ENCODE measurements at places on chromosomes 12 and 14.
A peak's percentile ranks its signal among the peaks of the same experiment; 100 is the strongest.

DNA sequence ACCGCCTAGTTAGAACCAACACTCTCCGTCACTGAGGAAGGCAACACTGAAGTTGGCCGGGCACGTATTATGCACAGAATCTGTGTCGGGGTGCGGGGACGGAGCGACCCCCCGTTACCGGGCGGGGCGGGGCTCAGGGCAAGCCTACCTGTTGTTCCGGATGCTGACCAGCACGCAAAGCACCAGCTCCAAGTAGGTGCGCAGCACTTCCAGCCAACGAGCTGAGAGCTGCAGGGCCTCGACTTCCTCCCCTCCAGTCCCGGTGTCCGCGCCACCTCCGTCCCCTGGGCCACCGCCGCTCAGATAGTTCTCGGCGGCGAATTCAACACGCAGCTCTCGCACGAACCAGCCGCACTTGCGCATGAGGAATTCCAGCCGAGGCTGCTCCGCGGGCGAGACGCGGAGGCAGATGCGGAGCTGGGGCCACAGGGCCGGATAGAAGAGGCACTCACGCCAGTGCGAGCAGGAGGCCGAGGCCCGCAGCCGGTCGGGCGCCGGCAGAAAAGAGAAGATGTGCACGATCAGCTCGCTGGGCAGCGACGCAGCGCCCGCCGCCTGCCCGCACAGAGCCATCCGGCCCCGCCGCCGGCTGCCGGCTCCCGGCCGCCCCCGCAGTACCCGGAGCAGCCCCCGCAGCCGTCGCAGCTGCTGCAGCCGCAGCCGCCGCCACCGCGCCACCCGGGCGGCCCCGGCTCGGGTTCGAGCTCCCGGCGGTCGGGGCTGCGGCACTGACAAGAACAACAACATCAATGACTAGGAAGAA lies 636 bp downstream of the FBXO33 start:
- peak; percentile 11 for DNase-seq

- peak; percentile 78 for DNase-seq
Observed at GRCh38 chr12:117854339-117855012, 114.3 kb downstream of the KSR2 start.

DNA sequence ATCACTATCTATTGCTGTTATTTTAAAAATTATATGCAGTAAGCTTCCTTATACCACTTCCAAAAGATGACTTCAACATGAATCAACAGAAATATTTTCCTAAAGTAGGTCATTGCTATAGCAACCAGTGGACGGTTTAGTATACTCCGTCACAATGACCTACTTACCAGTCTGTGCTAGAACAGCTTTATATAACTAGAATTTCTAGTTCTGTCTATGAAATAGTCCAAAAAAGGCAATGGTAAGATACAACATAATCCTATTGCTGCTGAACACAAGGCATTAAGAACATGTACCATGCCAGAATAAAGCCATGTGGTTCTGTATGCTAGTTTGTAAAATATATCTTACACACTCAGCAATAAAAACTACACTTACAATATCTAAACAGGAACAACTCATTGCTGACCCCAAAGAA lies 40.7 kb upstream of the MTERF2 start:
- no peak for DNase-seq

GRCh38 chr14:63423381-63423780 lies 104.6 kb upstream of the GPHB5 start:
- DNase-seq: no peak

DNA sequence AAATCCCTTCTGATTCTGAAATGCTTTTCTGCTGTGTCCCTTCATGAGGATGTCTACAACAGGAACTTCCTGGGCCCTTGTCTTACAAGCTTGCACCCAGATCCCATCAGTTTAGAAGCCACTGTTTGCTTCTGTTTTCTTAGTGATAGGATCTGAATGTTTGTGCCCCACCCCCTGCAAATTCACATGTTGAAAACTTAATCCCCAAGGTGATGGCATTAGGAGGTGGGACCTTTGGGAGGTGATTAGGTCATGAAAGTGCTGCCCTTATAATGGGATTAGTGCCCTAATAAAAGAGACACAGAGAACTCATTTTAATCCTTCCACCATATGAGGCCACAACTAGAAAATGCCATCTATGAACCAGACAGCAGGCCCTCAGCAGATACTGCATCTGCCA lies 36.0 kb upstream of the GNPNAT1 start:
- DNase-seq: no peak

GRCh38 chr14:102885737-102886447 lies 36.6 kb upstream of the AMN start:
- no peak for DNase-seq

DNA sequence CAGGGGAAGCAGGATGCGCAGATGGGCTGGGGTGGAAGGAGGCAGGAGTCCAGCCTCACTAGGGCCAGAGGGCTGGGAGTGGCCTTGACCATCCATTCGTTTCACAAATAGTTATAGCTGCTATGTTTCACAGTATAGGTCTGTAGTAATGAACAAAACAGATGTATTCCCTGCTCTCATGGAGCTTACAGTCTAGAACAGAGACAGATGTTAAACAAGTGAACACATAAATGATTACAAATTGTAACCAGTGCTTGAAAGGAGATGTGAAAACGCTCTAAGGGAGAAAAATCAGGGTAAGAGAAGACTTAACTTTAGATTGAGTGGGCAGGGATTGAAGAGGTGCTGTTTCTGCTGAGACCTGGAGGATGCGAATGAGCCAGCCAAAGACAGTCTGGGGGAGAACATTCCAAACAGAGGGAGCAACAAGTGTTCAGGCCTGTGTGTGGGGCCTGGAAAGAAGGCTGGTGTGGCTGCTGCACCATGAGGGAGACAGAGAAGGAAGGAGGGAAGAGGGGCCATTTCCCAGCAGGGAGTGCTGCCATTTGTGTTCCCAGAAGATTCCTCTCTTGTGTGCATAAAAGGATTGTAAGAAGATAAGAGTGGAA lies 14.6 kb downstream of the CFAP251 start:
- DNase-seq: no peak

DNA sequence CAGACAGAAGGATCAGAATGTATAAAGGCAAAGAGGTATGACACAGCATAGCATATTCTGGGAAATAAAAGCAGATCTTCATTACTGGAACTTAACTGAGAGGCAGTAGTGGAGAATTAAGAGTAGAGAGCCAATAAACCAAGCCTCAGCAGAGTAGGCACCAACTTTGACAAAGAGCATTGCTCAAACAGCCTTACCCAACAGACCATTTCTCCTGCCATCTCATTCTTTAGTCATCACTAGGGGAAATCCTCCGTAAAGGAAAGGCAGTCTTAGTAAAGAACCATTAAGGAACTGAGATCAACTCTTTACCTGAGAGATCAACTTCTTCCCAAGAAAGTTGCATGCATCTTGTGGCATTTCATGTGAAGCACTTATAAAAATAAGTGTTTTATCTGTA lies 36.6 kb downstream of the SENP1 start:
- no peak for DNase-seq

DNA sequence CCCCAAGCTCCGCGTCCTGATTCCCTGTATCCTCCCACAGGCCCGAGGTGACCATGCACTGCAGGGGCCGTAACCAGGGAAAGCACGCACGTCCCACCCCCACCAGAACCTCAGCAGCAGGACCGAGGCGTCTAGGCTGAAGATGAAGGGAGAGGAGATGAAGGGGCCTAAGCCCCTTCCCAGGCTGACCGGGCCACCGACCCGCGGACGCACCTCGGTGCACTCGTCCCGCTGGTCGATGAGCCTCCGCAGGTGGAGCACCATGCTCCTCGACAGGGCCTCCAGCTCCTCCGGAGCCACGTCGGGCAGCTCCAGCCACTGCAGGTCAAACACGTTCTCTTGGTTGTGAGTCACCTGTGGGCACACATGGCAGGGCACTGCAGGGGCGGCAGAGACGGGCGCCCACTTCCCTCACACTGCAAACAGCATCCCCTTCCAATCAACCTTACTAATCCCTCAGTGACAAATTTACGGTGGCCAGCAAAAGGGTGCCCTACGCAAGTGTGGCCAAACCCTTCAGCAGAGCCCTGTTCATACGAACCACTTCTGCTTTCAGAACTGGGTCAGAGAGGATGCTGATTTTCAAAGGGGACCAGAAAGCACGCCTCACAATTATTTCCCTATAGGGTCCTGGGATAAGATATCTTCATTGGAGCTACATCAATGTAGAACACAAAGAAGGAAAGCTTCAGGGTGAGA lies 77.8 kb downstream of the CCDC88C start:
- DNase-seq: no peak

DNA sequence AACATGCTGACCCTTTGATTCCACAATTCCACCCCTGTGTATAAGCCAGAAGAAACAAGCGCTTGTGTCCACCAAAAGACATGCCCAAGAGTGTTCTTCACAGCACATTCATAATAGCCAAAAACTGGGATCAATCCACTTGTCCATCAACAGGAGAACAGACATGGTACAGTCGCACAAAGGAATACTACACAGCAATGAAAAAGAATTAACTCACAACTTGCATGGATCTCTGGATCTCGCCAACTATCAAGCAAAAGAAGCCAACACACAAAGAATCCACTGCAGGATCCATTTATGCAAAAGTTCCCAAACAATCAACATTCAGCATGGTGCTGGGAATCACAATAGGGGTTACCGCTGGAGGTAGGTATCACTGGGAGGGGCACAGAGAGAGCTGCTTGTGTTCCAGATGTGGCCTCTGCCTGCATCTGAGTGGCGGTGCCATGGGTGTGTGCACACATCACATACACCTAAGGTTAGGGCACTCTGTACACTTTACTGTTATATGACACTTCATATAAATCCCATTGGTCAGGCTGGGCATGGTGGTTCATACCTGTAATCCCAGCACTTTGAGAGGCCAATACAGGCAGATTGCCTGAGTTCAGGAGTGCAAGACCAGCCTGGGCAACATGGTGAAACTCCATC lies 30.9 kb downstream of the CLMN start:
- no peak for DNase-seq

DNA sequence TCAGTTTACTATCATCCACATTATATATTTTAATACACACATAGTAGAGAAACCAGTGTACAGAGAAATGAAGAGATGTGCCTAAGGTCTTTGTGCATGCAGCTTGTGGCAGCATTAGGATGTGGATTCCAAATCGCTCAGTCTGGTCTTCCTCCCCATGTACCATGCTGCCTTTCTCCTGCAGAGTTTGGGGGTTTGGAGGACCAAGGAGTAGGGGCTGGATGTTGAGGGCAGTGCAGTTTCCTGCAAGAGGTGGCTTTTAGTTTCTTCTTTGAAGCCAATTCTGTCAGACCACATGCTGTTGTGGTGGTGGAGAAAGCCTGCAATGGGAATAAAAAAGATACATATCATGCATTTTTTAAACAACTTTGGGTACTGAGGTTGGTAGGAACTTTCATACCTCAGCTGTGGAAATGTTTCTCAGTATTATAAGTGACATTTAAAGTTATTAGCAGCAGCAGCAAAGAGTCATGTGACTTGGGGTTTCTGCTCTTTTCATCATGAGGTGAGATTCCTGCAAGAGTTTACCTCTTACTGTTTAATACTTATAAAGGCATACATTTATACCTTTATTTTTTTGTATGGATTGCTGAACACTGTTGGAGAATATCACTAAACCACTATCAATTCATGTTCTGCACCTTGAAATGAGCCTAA lies 34.4 kb downstream of the TESPA1 start:
- DNase-seq: no peak

DNA sequence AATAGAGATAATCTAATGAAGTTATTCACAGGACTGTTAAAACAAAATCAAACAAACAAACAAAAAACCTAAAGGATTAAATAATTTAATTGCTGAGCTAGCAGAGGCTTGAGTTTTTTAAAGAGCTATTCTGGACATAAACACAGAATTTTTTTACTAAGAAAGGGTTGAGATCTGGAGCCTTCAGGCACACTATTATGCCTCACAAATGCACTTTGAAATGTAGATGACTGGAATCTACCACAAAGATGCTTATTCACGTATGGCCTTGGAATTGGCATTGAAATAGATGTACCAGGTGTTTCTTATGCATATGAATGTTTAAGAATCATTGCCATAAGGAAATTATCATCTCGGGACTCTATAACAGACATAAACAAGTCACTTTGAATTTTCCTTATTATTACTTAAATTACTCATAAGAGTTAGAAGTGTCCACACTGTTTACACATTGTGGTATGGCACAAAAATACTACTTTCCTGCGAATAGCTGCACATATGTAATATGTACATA lies 21.6 kb downstream of the PUS7L start:
- DNase-seq: no peak

DNA sequence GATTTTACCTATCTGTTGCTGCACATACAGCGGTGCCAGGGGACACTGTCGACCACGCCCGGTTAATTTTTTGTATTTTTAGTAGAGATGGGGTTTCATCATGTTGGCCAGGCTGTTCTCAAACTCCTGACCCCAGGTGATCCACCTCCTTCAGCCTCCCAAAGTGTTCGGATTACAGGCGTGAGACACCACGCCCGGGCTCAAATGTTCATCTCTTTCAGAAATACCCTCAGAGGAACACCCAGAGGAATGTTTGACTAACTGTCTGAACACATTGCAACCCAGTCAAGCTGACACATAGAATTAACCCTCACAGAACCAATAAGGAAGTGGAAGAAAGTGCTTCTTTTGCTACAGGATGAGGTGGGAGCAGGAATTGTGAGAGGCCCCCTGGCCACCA lies 15.0 kb upstream of the ETFBKMT start:
- no peak for DNase-seq

DNA sequence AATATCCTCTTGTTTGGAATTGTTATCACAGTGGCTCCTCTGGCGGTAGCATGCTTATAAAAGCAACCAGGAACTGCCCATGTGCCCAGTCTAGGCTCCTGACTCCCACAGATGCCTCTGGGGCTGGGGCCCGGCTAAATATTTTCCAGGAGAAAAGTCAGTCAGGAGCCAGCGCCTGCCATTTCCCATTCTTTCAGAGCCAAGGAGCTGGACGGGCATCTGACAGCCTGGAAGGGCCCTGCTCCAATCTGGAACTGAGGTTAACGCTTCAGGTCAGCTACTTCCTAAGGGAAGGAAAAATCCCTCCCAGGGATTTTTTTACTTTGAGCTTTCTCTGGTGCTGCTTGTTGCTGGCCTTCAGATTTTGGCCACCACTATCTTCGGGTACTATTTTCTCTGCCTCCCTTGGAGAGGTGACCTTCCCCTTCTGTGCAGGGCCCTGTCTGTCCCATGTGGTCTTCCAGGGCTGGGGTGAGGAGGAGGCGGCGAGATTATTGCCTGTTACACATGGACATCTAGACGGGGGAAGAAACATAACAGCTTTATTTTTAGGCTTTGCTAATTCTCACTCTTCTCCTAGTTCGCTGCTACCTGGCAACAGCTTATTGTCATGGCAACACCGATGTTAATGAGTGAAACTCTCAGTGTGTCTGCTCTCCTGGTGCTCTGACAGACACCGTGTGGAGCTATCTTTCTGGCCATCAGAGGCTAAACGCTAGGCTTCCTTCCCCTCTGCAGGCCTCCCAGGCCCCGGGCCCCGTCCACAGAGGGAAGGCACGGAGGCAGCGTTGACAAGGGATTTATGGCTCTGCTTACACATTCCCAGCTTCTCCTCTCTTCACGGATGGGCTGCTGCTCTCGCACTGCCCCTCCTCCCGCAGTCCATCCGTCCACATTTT lies 160.4 kb downstream of the CACNA1C start:
- DNase-seq: no peak

- DNase-seq: no peak
Observed at GRCh38 chr12:118102609-118103008, 1.2 kb downstream of the VSIG10 start.
